ENCODE measurements at places on chromosomes 7 and 10. TPM values are rescaled to one million over a fixed set of nuclear protein-coding genes. Genes with fewer than 3 reads are reported as not detected.

Gene IRF5
- 9.6 TPM for total RNA-seq

DNA sequence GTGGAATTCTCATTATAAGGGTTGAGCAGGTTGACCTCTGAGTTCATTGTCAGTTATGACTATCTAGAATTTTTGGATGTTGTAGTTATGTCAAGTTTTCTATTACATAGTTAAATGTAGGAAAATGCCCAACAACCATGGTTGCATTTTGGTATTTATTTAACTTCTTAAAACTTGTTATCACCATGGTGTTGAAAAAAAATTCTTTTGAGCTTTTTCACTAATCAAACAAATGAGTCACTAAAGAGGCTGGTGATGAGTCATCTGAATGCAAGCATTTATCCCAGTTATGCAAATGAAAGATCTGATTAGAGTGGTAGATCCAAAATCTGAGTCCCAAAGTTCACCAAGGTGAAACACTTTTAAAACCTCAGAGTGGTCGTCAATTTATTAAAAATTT, 624.7 kb upstream of the IGFBP3 start:
- no peak for DNase-seq
- no peak overlapping the region for H3K4me3 ChIP-seq
- no peak overlapping the region for H3K27ac ChIP-seq
- no peaks in the 10 kb centered on the region for H3K4me1 ChIP-seq
- no peaks in the 10 kb centered on the region for H3K36me3 ChIP-seq

Gene WDFY4
- total RNA-seq = 7.3 TPM

Gene SFMBT2
- total RNA-seq = 9.2 TPM

DNA sequence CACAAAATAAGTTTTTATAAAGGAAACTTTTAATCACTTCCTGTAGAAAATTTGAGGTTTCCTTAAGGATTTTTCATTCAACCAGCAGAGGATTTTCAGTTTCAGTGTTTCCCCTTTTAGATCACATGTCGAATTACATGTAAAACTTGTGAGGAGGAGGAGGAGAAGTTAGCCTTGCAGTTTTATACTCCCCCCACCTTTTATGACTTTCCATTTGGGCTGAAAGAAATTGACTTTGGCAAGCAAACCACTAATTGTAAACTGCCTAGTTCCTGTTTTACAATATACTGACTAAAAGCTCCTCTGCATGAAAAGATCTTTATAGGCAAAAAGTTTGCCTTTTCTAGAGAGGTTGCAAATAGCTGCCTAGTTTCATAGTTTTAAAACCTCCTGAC, 3.0 kb downstream of the BAMBI start:
- H3K4me1 ChIP-seq = no peaks in the 10 kb centered on the region
- H3K27me3 ChIP-seq = no peaks in the 10 kb centered on the region
- H3K27ac ChIP-seq = no peak overlapping the region
- H3K36me3 ChIP-seq = no peaks in the 10 kb centered on the region
- DNase-seq = no peak

Gene BMS1
- total RNA-seq = 12.8 TPM

DNA sequence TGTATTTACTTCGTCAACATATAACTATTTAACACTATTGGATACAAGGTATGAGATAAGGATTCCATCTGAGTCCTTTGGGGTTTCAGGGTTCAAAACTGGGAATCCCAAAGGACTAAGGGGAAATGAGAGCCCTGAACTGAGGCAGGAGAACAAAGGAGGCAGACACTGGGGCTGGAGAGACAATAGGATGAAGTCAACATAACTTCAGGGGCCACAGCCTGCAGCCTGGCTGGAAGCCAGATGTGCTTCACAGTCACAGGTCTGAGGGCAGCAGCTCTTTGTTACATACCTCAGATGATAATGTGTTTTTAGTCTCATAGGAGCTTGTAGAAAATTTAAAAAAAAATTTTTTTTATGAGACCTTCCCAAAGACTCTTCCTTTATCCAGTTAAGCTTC, 73.3 kb downstream of the NRF1 start:
- no peak overlapping the region for H3K4me3 ChIP-seq
- H3K27me3 ChIP-seq = no peaks in the 10 kb centered on the region
- no peaks in the 10 kb centered on the region for H3K4me1 ChIP-seq
- no peak for DNase-seq
- no peaks in the 10 kb centered on the region for H3K36me3 ChIP-seq

Gene HBP1
- 51.8 TPM for total RNA-seq

Gene AASS
- total RNA-seq = 42.4 TPM

- no peak overlapping the region for H3K4me3 ChIP-seq
- no peaks in the 10 kb centered on the region for H3K27me3 ChIP-seq
- no peak overlapping the region for H3K27ac ChIP-seq
- DNase-seq = no peak
- H3K36me3 ChIP-seq = no peaks in the 10 kb centered on the region
Measured at GRCh38 chr7:38978491-38978890, 782 bp downstream of the POU6F2 start.

GRCh38 chr7:117019786-117020590, 66.7 kb downstream of the ST7 start:
- H3K36me3 ChIP-seq = no peaks in the 10 kb centered on the region
- peaks cover 2% of the 10 kb centered on the region for H3K4me1 ChIP-seq
- DNase-seq = peak; percentile 82
- peak overlapping the region; percentile 36 for H3K4me3 ChIP-seq

Gene LUC7L2
- total RNA-seq = 103 TPM

Gene NXPH1
- not detected for total RNA-seq

GRCh38 chr7:149070372-149071125, 20.0 kb downstream of the ZNF786 start:
- no peak overlapping the region for H3K27ac ChIP-seq
- no peak for DNase-seq
- H3K4me3 ChIP-seq = no peak overlapping the region
- H3K36me3 ChIP-seq = peaks cover 2% of the 10 kb centered on the region
- H3K4me1 ChIP-seq = no peaks in the 10 kb centered on the region
- H3K27me3 ChIP-seq = no peaks in the 10 kb centered on the region

Gene TRPV5
- total RNA-seq = not detected

- no peaks in the 10 kb centered on the region for H3K27me3 ChIP-seq
- H3K27ac ChIP-seq = peak within 1 kb of the TSS; percentile 39
- H3K36me3 ChIP-seq = no peaks in the 10 kb centered on the region
- H3K4me3 ChIP-seq = peak within 1 kb of the TSS; percentile 93
Measured at GRCh38 chr10:24208661-24209431, at the start of gene KIAA1217. Gene KIAA1217, plus strand, starts transcription at chr10:24209138. Its CDS starts 56 bp downstream, at chr10:24209194.
